ENCODE measurements at places on chromosomes 12 and 14.

GRCh38 chr12:47082283-47082682 is 2.5 kb upstream of the AMIGO2 start:
- DNase-seq, result no peak

DNA sequence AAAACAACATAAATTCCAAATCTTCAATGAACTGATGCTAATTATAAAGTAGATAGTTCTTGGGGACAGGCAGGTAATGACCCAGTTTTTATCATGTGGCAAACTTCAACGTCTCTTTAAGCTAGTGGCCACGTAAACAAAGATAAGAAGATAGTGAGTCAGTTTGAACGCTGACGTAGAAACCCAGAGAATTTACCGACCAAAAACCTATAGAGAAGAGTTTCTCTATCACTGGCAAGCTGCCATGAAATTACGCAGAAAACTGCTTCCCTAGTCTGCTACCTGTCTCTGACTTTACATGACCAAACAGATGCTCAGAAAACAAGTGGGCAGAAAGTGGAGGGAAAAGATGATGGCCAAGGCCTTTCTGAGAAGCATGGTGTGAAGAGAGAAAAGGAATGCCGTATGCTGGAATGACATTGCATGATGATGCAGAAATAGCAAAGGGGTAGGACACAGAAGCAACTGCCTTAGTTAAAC is 136.3 kb downstream of the ITPR2 start:
- DNase-seq, result no peak

- no peak for DNase-seq
These were observed 135.2 kb upstream of the KRR1 start for GRCh38 chr12:75646329-75647210.

DNA sequence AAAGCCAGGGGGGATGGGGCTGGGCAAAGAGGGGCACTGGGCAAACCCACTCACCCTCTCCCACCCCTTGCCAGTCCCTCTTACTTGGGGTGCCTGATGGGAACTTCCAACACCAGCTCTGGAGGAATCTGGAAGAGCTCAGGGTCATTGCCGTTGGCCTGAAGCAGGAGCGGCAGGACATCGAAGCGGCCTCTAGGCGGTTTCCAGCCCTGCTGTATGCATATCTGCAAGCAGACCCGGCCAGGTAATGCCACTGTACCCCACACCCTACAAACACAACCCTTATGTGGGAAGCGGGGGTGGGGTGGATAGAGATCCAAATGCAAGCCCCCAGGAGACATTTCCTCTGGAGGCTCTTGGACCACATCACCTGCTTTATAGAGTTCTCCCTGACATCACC is 83.6 kb downstream of the NOS1 start:
- no peak for DNase-seq

DNA sequence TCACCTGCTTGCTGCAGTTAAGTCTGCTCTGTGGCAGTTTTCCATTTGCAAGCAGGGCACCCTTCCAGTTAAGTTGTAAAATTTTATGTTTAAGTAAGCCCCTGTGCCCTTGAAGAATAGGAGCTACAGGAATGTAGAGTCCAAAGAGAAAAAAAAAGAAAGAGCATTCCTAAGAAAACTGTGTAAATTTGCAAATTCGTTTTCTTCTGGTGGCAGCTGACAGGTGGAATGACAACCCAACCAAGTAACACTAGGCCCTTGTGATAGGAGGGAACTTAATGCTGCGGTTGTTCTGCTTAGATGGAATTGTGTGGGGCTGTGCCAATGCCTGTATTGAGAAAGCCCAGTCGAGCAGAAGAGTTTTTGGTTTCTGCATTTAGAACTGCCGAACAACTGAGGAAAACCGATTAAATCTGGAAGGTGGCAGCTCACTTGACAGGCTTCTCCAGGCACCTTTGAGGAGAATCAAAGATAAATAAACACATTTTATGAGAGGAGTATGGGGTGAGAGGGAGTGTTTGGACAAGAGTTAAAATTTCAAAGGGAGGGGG is 280.0 kb downstream of the RAD51B start:
- no peak for DNase-seq

- no peak for DNase-seq
These were observed 82.2 kb downstream of the DAD1 start for GRCh38 chr14:22506778-22507351.

GRCh38 chr12:49428793-49429192 is 61.5 kb downstream of the SPATS2 start:
- no peak for DNase-seq

- no peak for DNase-seq
These were observed 381.2 kb upstream of the FAR2 start for GRCh38 chr12:28767836-28768348.

- DNase-seq, result no peak
These were observed 30.8 kb downstream of the BBOF1 start for GRCh38 chr14:74049876-74050495.

GRCh38 chr12:92955997-92956663 is 27.0 kb upstream of the EEA1 start:
- DNase-seq, result no peak

DNA sequence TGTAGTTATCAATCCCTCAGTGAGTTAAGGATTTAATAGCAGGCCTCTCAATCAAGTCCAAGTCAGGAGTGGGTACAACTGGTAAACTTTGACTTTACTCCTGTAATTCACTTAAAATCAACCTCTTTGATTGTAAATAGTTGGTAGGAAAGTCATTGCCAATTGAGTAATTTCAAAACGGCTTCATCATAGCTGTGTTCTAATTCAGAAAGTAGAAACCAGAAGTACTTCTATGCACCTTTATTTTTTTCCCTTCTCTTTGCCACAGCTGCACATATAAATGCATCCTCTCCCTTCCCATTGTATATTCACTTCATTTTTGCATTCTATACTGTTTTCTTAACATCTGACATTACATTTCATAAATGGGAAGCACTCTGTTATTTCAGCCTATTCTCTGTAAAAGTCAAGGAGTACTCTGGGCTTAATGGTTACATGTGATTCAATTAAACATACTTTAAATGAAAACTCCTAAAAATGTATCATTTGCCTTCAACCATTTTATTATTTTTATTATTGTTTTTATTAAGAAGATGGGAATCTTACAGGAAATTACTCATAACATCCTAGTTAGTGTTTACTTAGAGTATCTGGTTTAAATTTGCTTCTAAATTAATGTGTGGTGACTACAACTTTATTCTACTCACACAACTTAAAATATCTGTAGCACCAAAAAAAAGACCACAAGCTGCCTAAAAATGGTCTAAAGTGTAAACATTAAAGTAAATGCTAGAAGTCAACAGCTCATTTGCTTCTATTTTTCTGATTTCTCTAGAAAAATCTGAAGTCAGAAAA is 171.2 kb downstream of the CEP128 start:
- DNase-seq, result no peak

- DNase-seq, result no peak
These were observed 26.7 kb downstream of the SLC35E3 start for GRCh38 chr12:68772714-68773113.

DNA sequence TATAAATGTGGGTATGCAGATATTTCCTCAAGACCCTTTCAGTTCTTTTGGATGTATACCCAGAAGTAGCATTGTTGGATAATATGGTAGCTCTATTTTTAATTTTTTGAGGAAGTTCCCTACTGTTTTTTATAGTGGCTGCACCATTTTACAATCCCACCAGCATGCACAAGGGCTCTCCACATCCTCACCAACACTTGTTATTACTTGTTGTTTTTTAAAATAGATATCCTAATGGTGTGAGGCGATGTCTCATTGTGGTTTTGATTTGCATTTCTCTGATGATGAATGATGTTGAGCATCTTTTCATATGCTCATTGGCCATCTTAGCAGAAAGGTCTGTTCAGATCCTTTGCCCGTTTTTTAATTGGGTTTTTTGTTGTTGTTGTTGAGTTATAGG is 47.1 kb downstream of the DIP2B start:
- DNase-seq, result no peak

DNA sequence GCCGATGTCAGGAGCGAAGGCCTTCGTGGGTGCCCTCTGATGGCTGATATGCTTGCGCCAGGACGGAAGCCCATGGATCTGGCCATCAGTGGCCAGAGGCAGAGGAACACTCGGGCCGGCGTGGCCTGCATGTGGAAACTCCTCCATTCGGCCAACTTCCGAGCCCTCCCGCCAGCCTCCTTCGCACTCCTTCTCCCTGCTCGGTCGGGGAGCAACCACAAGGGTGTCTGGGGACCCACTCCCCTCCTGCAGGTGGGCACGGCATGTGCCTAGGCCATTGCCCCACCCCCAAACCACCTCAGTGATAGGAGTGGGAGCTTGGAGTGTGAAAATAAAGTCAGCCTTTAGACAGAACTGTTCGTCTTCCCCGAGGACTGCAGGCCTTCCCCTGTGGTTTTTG is 231.3 kb downstream of the BCL11B start:
- no peak for DNase-seq

GRCh38 chr12:109393437-109394345 is 46.0 kb downstream of the MYO1H start:
- no peak for DNase-seq

DNA sequence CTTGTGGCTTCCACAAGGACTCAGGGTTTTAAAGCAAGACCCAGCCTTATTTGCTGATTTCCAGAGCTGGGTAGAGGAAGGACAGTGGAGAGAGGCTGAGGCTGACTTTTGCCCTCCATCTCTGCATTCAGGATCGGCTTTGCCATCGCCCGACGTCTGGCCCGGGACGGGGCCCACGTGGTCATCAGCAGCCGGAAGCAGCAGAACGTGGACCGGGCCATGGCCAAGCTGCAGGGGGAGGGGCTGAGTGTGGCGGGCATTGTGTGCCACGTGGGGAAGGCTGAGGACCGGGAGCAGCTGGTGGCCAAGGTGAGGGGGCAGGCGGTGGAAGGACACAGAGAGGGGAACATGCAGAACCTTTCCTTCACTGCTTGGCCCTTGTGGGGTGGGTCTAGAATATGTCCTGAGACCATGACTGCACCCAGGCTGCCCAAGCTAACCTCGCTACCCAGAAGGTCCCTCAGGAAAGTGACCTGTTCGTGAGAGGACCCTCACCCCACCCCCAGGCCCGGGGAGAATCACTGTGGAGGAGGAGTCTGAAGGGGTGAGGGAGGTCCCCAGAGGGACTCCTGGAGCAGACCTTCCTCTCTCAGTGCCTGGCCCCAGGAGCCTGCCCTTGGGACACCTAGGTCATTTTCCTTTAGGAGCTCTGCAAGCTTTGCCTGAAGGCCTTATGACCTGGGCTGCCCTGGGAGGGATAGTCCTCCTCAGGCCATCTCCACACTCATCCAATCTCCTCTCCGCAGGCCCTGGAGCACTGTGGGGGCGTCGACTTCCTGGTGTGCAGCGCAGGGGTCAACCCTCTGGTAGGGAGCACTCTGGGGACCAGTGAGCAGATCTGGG is 3.1 kb downstream of the DHRS2 start:
- no peak for DNase-seq

GRCh38 chr12:90794212-90794611 is 160.8 kb downstream of the CCER1 start:
- DNase-seq, result no peak

- DNase-seq, result no peak
These were observed 877.0 kb downstream of the DIO2 start for GRCh38 chr14:79334272-79334671.

DNA sequence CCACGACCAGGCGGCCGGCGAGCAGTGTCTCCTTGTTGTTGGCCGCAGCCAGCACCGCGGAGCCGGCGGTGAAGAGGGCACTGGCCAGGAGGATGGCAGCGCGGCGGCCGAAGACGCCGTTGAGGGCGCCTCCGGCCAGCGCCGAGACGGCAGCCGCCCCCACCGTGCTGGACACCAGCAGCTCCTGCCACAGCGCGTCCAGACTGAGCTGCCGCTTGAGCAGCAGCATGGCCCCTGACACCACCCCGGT is 691 bp downstream of the SLC2A13 start:
- DNase-seq, result no peak

- no peak for DNase-seq
These were observed 815.8 kb downstream of the BCL11B start for GRCh38 chr14:98456231-98456630.

DNA sequence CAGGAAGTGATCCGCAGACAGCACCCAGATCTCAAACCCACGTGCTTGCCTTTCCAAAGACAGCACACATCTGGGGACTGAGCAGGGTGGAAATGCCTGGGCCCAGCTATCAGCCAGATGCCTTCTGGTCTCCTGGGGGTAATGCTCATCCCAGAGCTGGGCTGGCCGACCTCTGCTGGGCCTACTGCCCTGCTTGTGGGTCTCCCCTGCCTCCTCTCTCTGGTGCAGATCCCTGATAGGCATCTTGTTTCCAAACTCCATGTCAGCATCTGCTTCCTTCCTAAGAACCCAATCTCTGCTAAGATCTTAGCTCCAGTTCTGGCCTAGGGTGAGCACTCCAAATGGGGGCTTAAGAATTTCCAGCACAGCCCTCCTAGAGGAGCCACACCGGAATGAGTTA is 1043.0 kb downstream of the VRK1 start:
- DNase-seq, result no peak
